ENCODE measurements at places on chromosomes 13 and 19.
A peak's percentile ranks its signal among the peaks of the same experiment; 100 is the strongest.

- DNase-seq, result no peak
These were observed 8.8 kb downstream of the METTL21C start for GRCh38 chr13:102686024-102686423.

GRCh38 chr19:56947206-56947605 is 106.7 kb upstream of the PEG3 start:
- DNase-seq, result no peak

DNA sequence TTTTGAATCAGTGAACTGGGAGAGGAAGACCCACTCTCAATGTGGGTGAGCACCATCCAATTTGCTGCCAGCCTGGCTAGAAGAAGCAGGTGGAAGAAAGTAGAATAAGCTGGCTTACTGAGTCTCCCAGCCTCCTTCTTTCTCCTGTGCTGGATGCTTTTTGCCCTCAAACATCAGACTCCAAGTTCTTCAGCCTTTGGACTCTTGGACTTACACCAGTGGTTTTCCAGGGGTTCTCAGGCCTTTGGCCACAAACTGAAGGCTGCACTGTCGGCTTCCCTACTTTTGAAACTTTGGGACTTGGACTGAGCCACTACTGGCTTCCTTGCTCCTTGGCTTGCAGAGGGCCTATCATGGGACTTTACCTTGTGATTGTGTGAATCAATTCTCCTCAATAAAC is 804.2 kb upstream of the SLITRK1 start:
- DNase-seq, result no peak

DNA sequence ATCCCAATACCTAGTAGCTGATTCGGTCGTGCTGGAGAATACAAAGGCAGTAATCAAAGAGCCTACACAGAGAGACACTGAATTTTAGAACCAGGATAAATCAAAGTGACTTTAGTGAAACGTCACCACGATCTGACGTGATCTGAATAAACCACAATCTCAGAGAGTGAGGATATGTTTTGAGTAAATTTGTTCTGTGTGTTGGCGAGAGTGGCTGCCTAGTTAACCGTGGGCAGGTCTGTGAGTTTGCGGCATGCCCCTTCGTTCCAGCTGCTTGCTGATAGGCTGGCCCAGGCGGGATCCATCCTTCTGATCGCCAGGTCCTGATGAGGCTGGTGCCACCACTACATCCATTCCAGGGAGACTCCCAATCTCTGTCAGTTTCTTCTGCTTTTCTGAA is 40.4 kb downstream of the LRCH1 start:
- no peak for DNase-seq

DNA sequence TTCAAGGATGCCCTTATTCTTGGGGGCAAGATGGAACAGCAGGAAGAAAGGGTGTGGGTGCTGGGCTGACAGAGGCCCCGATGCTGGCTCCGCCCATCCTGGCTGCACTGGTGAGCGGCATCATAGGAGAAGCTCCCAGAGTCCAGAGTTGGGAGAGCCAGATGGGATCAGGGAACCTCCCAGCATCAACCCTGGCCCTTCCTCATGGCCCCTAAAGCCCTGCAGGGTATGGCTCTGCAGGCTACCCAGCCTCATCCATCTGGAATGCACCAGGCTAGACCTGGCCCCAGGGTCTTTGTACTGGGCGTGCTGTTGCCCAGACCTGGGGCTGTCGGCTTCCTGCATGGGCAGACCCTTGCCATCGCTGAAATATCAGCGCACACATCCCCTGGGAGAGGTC is 7.9 kb upstream of the ELL start:
- DNase-seq, result no peak

DNA sequence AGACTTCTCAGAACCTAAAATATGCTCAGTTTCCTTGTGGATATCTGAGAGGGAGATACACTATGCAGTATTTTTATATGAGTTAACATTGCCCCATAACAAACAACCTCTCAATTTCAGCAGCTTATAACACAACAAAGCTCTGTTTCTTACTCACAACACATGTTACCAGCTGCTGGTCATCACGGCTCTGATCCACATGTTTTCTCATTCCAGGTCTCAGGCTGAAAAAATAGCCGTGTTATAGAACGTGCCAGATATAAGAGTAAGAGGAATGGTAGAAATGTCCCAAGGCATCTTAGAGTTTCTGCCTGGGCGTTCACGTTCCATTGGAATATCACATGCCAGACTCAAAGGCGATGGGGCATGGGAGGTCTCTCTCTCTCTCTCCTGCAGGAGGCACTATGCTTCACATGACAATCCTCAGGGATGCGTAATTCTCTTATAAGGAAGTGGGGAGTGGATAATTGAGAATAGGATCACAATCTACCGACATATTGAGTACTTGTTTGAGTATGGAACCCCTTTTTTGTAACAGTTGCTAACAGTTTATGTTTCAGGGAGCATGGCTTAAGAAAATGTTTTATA is 246.6 kb downstream of the NHLRC3 start:
- DNase-seq, result peak; percentile 8

DNA sequence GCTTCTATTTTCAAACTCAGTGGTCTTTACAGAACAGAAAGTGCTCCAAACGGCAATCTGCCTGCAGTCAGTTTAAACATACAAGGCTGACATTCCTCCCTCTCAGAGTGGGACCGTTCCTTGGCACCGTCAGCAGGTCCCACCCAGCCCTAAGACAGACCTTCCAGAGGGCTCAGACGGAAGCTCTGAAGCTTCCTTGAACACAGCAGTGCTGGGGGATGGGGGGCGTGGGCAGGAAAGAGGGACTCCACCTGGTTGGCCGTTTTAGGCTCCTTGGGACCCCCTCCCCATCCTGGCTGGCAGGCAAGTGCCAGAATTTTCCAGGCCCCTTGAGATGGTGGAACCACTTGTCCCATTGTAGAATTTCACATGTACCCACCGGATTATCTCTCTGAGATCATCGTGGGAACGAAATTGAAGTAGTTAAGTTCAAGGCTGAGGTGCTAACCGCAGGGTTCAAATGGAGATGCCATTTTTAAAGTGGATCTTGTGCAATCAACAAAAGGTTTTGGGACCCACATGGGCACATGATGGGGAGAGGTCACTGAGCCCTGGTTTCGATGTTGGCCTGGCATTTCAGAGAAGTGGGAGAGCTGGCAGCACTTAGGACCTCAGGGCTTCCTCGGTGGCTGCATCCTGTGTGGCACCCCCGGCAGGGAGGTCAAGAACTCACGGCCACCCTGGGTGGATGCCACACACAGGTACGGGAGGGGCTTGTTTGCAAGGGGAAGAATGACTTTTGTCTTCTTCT is 46.2 kb downstream of the KLF2 start:
- no peak for DNase-seq

GRCh38 chr13:21964686-21965085 is 293.8 kb downstream of the FGF9 start:
- DNase-seq, result no peak

Data from NCI-H526 (cell line).